ENCODE measurements at places on chromosomes 12 and 14.
A peak's percentile ranks its signal among the peaks of the same experiment; 100 is the strongest.

- no peak for DNase-seq
These were observed 64.1 kb downstream of the ZNF641 start for GRCh38 chr12:48286665-48287064.

DNA sequence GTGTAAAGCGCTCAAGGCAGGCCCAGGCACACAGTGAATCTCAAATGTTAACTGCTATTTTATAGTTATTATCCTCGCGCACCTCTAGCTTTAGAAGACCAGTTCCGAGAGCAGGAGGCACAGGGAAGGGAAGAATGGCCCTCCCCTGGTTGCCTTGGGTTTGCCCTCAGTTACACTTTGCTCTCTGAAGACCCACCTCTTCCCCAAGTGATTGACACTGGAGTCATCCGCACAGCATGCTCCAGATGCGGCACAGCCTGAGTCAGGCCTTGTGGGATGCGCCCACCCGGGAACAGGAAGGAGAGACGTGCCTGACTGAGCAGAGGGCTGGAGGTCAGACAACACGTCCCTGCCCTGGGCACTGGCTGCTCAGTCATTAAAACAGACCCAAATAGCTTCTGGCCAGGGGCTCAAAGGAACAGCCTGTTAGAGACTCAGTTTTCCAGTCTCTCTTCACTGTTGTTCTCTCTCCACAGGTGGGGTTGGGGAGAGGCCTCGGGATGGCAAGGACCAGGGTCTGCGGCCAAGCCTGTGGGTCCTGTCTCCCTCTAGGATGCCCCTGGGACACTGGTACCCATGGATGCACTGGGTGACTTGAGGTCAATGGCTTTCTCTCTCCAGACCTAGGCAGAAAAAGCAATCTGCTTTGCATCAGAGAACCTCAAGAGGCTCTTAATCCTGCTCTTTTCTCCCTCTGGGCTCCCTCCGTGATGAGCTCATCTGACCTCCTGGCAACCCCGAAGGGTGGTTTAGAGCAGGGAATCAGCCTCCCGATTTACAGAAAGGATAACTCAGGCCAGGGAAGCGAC, 13.6 kb upstream of the MLXIP start:
- DNase-seq: no peak

GRCh38 chr12:40565029-40565633, 127.1 kb upstream of the CNTN1 start:
- peak; percentile 90 for DNase-seq

DNA sequence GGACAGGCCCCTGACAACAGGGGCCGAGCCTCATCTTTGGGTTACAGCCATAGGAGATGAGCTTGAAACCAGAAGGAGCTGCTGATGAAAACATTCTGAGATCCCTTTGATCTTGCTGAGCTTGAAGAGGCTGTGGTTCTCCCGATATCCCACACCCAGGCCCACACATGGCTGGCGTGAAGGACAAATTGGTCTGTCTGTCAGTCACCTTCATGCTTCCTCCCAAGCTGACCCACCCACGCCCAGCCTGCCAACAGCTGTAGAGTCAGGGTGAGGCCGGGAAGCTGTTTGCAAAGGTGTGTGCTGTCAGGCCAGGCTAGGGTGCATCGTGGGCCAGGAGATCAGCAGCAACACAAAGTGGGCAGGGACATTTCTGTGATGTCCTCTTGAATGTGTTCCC, 43.2 kb downstream of the FZD10 start:
- no peak for DNase-seq

- no peak for DNase-seq
These were observed 50.7 kb downstream of the FLRT2 start for GRCh38 chr14:85580536-85581140.

GRCh38 chr14:75046899-75047298, 4.4 kb downstream of the MLH3 start:
- DNase-seq: no peak

GRCh38 chr12:89427508-89428156, 75.3 kb upstream of the DUSP6 start:
- DNase-seq: no peak

- DNase-seq: no peak
These were observed 76.6 kb downstream of the ZNF664 start for GRCh38 chr12:124049451-124050094.

- no peak for DNase-seq
These were observed 41.9 kb downstream of the STX2 start for GRCh38 chr12:130796985-130797686.

DNA sequence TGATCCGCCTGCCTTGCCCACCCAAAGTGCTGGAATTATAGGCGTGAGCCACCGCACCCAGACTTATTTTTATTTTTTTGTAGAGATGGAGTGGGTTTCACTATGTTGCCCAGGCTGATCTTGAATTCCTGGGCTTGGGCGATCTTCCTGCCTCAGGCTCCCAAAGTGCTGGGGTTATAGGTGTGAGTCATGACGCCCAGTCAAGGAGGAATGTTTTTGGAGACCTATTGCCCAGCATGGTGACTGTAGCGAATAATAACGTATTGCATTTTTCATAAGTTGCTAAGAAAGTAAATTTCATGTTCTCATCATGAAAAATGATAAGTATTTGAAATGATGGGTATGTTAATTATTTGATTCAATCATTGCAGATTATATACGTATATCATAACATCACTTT, 46.5 kb downstream of the TEAD4 start:
- DNase-seq: no peak

DNA sequence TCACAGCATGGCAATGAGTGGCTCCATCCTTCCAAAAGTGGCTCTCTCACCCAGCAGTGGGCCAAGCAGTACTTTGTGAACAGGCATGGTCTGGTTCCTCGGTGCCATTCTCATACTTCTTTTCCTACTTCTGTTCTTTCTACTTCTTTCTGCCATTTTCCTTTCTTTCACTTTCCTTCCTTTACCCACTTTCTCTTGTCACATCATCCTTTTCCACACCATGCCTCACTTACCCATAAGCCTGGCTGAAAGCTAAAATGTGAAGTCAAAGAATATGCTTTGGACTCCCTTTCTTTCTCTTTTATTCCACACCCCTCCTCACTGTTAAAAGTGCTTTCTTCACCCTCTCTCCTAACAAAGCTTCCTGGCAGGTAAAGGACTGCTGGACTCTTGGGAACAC, 57.0 kb downstream of the PTHLH start:
- no peak for DNase-seq

DNA sequence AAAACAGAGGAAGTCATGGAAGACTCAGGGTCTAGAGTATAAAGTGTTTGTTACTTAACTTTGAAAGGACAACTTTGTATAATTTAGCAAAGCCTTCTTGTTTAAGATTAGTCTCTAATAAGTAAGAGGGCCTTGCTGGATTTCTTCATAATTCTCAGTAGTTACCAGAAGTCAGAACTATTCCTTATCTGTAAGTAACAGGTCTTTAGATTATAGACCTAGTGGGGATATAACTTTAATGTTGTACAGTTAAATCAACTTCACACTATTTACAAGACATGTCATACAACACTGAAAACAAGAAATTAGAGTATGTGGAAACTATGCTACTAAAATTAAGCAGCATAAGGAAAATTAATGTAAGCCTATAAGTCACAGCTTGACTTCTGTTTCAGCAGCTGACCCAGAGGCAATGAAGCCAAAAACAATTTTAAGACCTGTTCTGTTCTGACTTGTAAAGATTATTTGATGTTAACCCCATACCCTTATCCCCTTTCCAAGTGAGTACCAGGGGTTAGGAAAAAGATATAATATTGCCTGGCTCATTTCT, 398.3 kb downstream of the RAD51B start:
- no peak for DNase-seq

GRCh38 chr12:70418101-70418500, 52.0 kb downstream of the KCNMB4 start:
- no peak for DNase-seq

DNA sequence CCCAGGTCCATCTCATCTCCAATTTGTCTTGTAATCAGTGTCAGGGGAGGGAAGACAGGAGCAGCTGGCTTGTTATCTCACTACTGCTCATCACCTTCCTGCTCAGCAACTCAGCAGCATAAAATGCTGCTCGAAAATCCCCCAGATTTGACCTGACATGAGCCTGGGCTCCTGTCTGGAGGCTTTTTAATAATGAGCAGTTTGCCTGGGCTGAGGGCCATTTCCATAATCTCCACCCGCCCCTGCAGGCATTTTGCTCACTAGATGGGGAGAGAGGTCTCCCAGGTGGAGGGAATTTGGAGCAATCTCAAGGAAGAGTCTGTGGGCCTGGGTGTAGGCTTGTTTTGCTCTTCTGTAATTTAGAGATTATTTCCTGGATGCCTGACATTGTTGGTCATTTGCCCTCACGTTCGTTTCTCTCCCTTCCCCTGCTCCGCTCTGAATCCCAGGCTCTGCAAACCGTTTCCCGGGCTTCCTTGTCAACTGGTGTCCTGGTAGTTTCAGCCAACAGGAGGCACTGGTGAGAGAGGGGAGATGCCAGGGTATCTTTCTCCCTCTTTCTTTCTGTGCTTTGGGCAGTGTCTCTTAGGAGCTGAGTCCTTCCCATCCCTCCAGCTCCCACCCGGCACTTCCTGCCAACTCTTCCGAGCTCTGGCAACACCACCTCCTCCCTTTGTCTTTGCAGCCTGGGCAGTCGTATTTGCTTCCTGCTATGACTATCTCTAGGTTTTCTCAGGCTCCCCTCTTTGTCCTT, 299.2 kb downstream of the GLT1D1 start:
- no peak for DNase-seq

DNA sequence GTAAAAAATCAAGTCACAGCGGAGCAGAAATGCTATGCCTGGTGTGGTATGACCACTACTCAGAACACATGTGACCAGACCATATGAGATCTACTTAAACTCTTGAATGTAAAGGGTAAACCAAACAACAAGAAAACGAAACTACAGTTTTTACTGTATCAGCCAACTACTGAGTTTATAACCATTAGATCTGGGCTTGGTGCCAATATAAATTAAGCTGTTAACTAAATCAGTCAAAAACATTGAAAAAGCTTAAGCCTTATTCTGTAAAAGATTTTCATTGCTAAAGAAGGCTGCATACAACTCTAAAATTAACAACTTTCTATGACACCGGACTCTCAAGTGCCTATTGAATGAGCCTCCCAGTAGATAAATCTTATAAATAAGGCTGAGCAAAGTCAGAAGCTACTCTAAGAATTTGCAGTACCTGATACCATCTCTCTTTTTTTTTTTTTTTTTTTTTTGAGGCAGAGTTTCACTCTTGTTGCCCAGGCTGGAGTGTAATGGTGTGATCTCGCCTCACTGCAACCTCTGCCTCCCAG, 35.4 kb downstream of the SPTLC2 start:
- peak; percentile 31 for DNase-seq

DNA sequence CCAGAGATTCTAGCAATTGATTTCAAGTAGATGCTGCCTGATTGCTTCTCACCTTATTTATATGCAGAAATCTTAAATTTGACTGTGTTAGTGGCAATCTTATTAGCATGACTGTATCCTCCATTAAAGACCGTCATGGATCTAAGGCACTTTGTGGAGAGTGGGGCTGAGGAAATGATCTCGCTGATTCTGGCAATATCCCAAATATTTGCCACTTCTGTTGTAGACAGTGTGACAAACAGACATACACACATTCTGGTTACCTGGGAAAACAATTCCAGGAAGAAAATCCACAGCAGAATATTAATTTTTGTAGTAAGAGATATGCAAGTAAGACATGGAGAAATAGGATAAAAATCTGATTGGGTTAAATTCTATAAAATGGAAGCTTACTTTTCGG, 269.0 kb upstream of the G2E3 start:
- DNase-seq: no peak

GRCh38 chr14:76937181-76938091, 91.1 kb downstream of the IRF2BPL start:
- DNase-seq: peak; percentile 92

DNA sequence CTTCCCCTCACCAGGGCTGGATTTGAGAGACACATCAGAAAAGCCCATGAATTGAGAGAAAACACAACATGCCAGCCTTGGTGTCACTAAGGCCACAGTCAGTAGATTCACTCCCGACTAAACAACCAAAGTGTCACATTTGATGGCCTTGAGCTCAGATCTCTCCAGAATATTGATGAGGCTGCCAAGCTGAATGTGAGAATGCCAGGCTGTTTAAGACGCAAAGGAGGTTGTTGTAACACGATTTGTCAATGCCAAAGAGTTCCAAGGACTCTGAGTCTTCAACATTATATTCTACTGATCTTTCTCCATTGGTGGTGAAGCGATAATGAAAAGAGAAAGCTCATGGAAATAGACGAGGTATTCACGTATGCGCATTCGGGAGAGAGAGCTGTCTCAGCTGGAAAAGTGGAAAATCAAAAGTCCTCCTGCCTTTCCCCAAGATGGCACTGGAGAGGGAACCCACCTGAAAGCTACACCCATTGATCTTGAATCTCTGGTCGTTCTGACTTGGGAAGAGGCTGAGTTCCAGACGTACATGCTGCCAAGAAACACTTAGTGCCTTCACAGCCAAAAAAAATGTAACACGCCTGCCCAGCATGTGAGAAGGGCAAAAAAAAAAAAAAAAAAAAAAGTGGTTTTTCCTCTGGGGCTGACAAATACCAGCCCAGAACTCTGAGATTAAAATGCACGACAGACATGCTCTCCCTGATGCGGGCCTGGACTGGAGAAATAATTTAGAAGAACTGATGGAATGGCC, 1159.6 kb downstream of the VRK1 start:
- no peak for DNase-seq

DNA sequence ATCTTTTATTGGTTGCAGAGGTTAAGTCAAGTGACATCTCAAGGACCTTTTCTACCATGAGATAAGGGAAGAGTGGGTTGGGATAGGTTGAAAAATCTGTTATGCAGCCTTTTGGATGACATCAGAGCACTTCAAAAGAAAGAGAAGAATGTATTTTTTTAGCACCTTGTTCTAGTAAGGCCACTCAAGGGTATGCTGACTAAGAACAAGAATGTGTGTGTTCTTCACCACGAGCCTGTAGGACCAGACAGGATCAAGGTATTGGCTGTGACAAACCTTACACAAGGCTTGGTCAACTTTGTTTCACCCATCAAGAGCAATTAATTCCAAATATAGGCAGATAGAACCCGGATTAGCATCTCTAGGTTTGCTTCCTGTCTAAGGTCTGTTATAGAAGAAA, 142.5 kb downstream of the SAMD4A start:
- no peak for DNase-seq

GRCh38 chr14:95862243-95862642, 14.4 kb upstream of the TUNAR start:
- DNase-seq: no peak

DNA sequence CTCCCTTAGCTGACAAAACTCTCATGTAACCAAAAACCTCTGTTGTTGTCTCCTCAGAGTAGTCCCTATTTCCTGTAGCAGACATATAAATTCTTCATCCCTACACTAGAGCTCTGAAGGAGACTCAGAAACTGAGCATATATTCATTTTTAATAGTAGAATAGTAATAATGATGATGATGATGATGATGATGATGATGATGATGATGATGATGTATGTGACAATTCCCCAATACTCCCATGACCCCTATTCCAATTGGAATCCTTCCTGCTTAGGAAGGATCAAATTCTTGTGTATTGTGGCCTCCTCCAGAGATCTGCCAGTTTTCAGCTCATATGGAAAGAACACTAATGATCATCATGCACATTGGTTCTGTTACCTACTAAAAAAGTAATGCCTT, 26.7 kb downstream of the RASSF9 start:
- no peak for DNase-seq

GRCh38 chr12:13060581-13060980, 16.4 kb downstream of the FAM234B start:
- no peak for DNase-seq

- no peak for DNase-seq
These were observed 12.2 kb downstream of the BICD1 start for GRCh38 chr12:32118806-32119205.

GRCh38 chr14:65006261-65006721, 19.6 kb downstream of the FNTB start:
- DNase-seq: no peak
